ENCODE measurements at places on chromosomes 5 and 9.

DNA sequence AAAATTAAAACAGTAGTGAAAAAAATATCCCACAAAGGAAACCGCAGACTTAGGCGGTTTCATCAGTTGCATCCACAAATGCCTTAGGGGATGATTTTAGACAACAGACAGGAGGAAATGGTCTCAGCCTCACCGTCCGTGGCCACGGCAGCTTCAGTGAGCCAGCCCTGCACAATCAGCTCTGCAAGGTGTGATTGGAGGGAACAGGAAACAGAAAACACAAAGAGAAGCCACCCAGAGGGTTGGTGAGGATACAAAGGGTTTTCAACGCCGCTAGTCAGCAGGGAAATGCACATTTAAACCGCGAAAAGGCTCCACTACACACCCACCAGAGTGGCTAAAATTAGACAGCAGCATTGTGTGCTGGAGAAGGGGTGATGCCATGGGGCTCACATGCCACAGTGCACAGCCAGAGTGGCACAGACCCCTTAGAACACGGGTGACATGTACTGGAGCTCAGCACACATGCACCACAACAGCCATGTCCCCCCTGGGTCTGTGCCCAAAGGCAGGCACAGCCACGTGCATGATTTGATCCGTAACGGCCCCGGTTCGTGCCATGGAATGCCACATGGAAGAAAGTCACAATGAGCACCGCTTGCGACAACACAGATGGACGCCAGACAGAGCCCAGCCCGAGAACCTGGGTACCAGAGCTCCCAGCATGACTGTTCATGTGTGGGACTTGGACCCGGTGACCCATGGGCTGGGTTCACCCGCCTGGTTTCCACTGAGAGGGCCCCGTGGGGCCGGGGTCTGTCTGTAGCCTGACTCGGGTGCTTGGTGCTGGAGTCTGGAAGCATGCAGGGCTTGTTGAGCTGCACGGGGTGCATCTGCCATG, 18.3 kb upstream of the TERT start:
- peak; percentile 5 for DNase-seq

DNA sequence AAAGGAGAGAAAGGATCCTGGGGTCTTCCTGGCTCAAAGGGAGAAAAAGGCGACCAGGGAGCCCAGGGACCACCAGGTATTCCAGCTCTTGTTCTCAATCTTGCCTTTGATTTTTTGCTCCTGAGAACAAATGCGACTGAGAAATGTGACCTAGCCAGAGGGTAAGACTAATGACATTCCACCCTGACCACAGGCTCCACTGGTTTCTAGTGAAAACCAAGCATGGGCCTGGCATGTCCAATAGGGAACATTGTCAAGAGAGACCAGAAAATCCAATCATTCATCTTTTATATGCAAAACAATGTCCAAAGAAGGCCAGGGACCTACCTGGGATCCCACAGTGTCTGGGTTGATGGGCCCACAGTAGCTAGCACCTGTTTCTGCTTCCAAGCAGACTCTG, 50.3 kb upstream of the TGFBR1 start:
- DNase-seq, result peak; percentile 71

- peak; percentile 35 for DNase-seq
Measured at GRCh38 chr9:137276473-137277328, 825 bp upstream of the TOR4A start.

DNA sequence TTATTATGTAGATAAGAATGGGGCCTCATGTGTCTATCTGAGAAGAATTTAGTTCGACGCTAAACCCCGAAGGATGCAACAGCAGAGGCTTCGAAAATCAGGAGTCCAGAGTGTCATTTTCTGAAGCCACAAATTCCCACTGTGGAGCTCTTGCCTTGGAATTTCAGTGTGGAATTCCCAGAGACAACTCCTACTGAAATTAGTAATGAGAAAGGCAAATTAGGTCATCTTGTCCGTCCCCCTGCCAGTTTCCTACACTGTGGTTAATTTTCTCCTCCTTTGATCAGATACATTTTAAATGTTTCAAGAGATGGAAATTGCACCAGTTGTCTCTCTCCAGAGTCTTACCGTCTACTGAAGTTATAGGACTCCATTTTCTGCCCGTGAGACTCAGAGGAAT, 633.6 kb downstream of the BNC2 start:
- DNase-seq, result peak; percentile 43

- no peak for DNase-seq
Measured at GRCh38 chr5:66931651-66932050, 264.9 kb downstream of the CD180 start.

DNA sequence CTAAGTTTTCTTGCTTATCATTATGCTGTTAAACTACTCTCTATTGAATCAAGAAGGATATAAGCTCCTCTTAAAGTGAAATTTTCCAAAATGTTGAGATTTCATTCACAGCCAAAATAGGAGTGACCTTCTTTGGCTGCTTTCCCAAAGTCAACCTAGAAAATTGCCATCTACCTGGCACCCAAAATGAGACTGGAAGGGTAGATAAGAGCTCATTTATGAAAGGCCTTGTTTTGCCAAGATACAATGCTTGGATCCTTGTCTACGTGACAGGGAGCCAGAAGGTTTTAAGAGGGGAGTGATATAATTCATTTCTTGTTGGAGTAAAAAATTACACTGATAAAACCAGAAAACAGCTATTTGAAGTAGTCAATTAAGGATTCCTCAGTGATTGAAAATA, 287.1 kb downstream of the IZUMO3 start:
- no peak for DNase-seq

GRCh38 chr9:125841444-125841843, 94.3 kb downstream of the PBX3 start:
- DNase-seq, result no peak

- DNase-seq, result no peak
Measured at GRCh38 chr5:164680216-164680615, 1174.8 kb downstream of the MAT2B start.

- DNase-seq, result peak; percentile 93
Measured at GRCh38 chr9:35689542-35690293, at the start of gene TPM2. Gene TPM2 (minus strand): TSS chr9:35689925. CDS start chr9:35689817, 108 bp downstream.

GRCh38 chr5:170537451-170538095, 33.8 kb downstream of the KCNIP1 start:
- DNase-seq, result no peak

DNA sequence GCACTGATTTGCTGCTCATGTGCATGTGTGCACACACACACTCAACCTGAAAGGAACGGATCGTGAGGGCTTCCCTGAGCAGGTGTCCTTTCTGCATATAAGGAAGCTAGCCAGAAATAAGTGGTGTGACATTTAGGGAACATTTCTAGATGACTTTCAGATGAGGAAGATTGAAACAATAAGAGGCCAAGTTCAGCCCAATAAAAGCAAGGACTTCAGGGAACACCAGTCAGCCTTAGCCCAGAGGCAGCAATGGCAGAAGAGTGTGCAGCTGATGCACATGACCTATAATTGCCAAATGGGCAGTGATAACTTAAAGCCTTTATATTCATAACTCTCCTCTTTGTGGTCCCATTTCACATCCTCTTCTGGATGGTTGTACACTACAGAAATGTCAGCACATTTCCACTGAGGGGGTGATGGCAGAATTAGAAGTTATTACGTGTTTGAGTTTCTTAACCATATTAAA, 255.5 kb downstream of the TRIM32 start:
- no peak for DNase-seq

DNA sequence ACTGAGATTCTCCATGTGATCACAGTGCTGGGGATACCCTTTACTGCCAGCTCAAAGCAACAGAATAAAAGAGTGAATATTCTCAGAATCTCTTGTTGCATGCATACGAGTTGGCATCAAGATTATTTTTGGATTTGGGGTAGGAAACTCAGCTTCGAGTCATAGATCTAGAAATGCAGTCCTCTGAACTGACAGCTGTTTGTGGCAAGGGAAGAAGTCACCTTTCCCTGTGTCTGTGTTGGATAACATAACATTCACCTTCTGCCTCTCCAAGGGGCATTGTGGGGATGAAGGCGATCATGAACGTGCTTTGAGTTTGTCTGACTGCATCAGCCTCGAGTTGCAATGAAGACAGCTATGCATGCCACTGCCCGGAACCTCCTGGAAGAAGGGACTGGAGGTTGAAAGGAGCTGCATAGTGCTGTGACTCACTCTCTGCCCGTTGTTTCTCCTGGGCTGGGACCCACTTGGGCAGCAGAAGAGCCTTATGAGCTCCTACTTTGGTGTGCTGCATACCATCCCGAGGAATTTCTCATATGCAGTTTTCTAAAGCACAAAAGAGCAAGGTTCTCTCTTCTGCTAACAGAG, 231.7 kb downstream of the ARHGAP26 start:
- peak; percentile 60 for DNase-seq

- DNase-seq, result no peak
Measured at GRCh38 chr5:22693121-22693520, 160.0 kb downstream of the CDH12 start.

GRCh38 chr9:108434502-108434901, 421.3 kb downstream of the ACTL7B start:
- peak; percentile 27 for DNase-seq

DNA sequence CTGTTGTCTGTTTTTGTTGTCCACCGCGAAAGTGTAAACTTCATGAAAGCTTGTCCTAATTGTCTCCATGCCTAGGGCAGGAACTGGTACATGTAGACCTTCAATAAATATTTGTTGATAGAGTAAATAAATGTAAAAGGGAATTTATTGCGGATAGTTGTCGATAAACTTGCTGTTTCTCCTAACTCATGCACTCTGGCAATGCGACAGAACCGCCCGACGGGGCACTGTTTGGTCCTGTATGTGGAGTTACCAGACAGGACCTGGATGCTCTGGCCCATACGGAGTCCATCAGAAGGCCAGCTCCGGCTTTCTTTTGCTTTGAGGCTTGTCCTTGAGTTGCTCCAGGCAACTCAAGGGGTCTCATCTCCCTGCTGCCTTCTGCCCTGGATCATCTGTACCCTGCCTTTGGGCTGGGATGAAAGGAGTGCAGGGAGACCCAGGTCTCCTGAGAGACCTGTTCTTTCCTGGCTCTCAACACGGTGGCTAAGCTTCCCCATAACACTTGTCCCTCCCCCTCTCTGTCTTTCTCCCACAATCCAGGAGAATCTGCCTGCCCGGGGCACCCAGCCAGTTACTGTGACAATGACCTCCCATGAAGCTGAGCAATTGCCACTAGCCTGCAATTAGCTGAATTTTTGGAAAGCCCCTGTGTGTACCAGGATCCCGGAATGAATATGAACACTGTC, 149.5 kb upstream of the PTCH1 start:
- no peak for DNase-seq

- no peak for DNase-seq
Measured at GRCh38 chr5:157454273-157454672, 5.7 kb upstream of the NIPAL4 start.

- DNase-seq, result no peak
Measured at GRCh38 chr5:53038196-53038847, 49.2 kb downstream of the ITGA2 start.

DNA sequence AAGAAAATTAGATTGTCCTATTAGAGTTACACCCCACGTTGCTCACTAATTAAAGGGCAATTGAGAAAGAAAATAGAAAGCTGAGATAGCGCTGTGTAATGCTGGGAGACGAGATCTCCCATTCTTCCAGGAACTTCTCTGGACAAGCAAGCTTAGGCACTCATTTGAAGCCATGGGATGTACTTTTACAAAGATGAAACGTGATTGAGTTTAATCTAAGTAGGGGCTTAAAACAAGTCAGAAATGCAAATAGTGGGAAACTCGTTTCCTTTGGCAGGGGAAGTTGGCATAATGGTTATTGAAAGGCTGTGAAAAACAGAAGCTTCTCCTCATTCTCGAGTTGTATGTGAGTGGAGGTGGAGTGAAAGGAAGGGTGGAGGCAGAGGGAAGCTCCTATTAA, 3.7 kb downstream of the PRDM6 start:
- no peak for DNase-seq

DNA sequence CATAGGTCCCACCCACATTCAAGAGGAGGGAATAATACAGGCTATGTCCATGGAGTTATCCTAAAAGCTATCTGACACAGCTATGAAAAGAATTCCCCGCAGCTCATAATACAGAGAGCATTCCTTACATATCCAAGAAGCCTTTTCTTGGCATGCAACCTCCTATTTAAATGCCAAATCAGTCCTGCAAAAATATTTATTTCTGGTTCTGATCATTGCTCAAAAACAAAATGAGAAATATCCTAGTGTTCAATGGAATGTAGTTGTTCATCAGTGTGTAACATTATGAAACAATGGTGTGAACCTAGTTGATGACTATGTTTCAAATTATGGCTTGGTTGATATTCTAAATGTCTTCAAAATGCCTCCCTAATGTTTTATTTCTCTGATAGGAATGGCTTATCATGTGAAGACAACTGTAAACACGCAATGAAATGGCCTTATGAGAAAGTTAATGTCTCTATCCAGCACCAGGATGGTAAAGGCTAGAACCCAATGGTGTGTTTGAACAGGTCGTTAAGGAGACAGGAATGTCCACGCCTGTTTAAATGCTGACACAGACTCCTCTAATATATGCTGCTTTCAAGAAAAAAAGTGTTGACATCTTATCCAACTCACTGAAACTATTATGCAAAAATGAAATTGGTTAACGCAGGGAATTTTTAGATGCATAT, 126.7 kb upstream of the CDH6 start:
- DNase-seq, result peak; percentile 7

DNA sequence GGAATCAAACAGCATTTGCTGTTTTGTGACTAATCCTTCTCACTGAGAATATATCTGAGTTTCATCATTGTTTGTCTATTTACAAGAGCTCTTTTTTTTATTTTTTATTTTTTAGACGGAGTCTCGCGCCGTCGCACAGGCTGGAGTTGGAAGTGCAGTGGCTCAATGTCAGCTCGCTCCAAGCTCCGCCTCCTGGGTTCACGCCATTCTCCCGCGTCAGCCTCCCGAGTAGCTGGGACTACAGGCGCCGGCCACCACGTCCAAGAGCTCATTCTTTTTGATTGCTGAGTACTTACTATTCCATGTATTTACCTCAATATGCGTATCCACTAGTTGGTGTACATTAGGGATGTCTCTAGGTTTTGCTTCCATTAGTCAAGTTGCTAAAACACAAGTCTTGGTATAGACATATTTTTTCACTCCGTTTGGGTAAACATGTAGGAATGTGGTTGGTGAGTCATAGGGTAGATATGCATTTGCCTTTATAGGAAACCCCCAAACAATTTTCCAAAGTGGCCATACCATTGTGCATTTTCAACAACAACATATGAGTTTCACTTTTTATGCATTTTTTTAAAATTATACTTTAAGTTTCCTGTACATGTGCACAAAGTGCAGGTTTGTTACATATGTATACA, 1005.0 kb upstream of the CDH10 start:
- no peak for DNase-seq

DNA sequence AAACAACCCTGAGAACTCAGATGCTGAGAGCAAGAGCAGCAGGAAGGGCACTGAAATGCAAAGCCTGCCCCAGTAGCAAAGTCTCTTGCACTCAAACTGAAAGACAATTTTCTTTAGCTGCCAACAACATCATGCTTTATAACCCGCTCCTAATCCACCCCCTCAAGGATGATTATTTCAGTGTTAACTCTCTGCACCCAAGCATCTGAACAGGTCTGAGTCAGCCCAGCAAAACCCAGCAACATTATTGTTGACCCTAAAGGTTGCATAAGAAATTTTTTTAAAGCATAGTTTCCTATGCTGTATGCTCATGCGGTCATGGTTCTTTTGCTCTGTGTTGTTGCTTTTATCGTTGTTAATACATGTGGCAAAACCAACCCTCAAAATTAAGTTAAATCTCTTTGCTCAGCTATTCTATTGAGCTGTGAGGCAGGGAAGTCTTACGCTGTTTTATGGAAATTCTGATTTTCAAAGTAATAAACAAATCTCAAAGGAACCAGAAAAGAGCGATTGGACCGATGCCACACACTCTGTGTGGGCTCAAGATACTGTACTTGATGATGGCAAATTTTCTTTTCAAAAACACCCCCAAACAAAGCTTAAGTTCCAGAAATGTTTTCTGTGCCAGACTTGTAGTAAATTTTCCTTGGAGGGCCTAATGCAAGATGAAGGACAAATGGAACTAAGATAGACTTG, 440.6 kb upstream of the MPDZ start:
- peak; percentile 3 for DNase-seq

All from AG08395 (cell line).